Stimulated activated CD4-positive, alpha-beta T cell treated with anti-CD3 and anti-CD28 coated beads, Interleukin-4, amount 100 ng/mL, for 1 hour (primary cell): ENCODE measurements at places on chromosomes 2 and 18.

DNA sequence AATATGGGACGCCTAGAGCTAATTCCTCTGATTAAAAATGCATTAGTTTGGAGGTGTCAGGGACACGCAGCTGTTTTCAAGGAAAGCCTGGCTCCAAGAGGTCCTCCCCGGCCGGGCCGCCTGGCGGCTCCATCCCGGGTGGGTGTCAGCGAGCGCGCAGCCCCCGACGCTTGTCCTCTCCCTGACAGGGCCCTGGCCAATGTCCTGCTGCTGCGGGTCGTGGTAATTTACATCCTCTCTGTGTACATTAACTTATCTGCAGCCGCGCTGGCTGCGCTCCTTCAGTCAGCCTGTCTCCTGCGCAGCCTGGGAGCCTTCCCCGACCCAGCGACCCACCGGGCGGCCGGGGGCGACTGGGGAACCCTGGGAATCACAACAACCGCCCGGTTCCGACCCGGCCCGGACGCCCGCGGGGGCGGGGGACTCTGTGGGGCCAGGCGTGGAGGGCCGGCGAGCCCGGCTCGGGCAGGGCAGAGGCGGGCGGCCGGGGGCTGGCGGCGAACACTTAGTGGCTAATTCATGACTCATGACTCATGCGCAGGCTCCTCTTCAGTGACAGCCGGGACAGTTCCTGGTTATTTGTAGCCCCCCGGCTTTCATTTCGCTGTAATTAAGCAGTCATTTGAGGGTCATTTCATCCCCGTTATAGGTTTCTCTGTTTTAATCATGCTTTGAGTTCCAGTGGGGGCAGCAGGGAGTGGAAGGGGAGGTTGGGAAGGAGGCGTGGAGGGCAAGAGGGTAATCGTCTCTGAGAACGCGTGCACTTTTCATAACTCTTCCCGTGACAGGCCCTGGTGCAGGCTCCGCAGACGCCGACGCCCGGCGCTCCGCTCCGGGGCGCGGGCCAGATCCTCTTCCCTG lies 141.9 kb upstream of the CTAGE1 start:
- no peak for DNase-seq

DNA sequence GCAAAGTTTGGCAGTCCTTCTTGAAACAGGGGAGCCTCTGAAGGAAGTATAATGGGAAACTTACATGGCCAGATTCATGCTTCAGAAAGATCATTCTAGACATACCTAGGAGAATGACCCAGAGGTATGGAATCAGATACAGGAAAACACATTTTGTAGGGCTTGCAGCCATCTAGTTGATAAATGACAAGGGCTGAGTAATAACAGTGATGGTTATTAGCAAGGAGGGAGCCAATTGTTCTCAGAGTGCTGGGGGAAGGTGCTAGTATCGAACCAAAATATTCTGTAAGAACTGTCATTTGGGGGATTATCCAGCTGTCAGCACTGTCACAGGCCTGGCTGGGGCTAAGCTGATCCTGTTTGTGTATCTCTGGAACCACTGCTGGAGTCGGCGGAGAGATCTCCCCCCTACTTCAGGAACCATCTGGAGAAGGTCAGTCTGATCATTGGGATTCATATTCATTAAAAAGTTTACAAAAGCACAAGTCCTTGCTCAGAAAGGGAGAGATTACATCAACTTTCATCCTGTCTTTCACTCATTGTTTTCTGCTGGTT lies 113.8 kb upstream of the THSD7B start:
- no peak for DNase-seq

- no peak for DNase-seq
Observed at GRCh38 chr2:74374509-74375205, 5.5 kb downstream of the DCTN1 start.

GRCh38 chr2:46299365-46300263 lies 2.4 kb downstream of the EPAS1 start:
- peak; percentile 16 for DNase-seq

- DNase-seq, result no peak
Observed at GRCh38 chr2:150646746-150647145, 159.3 kb upstream of the RND3 start.

- no peak for DNase-seq
Observed at GRCh38 chr18:31979714-31980113, 36.8 kb upstream of the TRAPPC8 start.

GRCh38 chr2:119156105-119156890 lies 2.3 kb downstream of the C1QL2 start:
- no peak for DNase-seq

- DNase-seq, result no peak
Observed at GRCh38 chr2:2890246-2890645, 487.4 kb downstream of the EIPR1 start.

- DNase-seq, result no peak
Observed at GRCh38 chr2:216626168-216626874, 6.9 kb upstream of the IGFBP2 start.

DNA sequence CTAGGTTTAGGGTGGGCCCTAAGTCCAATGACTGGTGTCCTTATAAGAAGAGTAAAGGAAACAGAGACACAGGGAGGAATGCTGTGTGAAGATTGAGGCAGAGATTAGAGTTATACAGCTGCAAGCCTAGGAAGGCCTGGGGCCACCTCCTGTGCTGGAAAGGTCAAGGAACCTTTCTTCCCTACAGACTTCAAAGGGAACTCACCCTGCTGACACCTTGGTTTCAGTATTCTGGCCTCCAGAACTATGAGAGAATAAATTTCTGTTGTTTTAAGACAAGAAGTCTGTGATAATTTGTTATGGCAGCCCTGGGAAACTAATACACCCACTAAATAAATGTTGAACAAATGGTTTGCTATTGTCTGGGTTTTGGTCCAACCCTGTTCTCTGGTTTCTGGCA lies 102.3 kb upstream of the NEUROD1 start:
- DNase-seq, result no peak

- DNase-seq, result no peak
Observed at GRCh38 chr2:141323571-141323970, 807.2 kb downstream of the LRP1B start.

DNA sequence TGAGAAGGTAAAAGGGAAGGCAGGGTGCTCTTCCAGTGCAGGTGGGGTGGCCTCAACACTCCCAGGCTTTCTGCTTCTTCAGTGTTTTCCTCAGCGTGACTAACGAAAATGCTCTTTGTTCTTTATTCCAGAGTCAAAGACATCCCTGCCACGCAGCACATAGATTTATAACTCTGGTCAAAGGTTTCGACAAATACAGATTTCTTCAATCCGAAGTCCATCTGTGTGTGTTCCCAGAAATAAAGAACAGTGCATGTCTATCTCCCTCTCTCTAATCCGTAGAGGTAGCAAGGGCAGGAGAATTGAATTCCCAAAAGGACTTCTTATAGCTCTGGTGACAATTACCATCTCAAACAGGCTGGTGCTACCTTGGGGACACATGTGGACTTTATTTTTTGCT lies 26.4 kb upstream of the TDRD15 start:
- DNase-seq, result no peak

DNA sequence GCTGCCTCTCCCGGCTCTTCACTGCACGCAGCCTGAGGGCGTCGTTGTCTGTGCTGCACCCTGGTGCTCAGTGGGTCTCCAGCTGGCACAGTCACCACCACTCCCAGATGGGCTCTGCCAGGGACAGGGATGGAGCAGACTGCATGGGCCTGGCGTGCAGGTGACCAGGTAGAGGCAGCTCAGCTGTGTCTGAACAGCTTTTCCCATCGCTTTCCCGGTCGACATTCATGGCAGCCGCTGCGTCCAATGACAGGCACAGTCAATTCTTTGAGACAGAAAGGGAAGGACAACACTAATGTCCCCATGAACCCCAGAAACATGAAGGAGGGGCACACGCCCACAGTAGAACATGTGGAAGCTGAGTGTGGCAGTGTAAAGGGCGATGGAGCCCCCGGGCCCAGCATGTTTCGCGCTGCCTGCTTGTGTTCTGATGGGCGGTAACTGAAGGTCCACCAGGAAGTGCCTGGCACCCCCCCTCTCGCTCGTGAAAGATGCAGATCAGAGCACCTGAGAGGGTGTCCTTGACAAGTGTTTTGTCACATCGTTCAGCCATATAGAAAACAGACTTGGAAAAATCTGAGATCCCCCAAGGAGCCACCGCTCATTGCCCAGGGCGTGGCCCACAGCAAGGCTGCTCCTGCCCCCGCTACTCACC lies 122.4 kb downstream of the NFATC1 start:
- no peak for DNase-seq

DNA sequence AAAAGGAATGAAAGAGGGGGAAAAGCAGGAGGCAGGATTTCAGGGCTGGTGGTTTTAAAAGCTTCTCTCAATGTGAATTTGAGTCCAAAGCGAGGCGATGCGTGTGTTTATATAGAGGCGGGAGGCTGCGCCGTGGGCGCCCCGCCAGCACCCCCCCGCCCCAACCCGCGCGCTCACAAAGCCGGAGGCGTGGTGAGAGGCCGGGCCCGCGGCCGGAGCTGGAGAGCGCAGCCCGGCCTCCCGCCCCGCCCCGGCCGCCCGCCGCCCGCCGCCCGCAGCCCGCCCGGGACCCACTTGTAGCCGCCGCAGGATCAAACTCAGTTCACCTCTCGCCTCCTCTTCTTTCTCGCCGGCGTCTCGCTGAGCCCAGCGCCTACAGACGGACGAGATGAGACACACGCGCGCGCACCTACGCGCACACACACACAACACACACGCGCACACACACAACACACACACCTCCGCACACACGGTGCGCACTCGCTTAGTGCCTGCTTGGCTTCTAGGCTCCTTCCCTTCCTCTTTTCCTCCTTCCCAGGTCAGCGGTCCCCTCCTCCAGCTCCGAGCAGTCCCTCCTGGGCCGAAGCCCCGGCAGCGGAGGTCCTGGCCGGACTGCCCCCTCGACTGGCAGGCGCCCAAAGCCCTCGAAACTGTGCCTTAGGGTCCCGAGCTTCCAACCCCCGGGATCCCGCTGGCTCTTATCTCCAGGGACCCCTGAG lies 1.3 kb upstream of the CYP26B1 start:
- DNase-seq, result peak; percentile 34

GRCh38 chr2:88127888-88128653 lies at the start of gene FABP1:
Gene FABP1 (minus strand): TSS chr2:88128062. CDS start chr2:88128017, 45 bp downstream.
- DNase-seq, result no peak

- no peak for DNase-seq
Observed at GRCh38 chr18:5979971-5980457, 84.7 kb upstream of the TMEM200C start.

GRCh38 chr2:120937686-120938044 lies 202.0 kb downstream of the GLI2 start:
- no peak for DNase-seq

- DNase-seq, result no peak
Observed at GRCh38 chr2:143209570-143210445, 80.6 kb downstream of the ARHGAP15 start.
